ENCODE measurements at places on chromosomes 6 and 20. TPM values are rescaled to one million over a fixed set of nuclear protein-coding genes. Genes with fewer than 3 reads are reported as not detected.

The TMEM217 gene
- not detected for total RNA-seq

The TREML4 gene
- not detected for total RNA-seq

- no peak overlapping the region for H3K4me3 ChIP-seq
- no peaks in the 10 kb centered on the region for H3K36me3 ChIP-seq
- no peaks in the 10 kb centered on the region for H3K27me3 ChIP-seq
These were observed 94.9 kb upstream of the C6orf118 start for GRCh38 chr6:165404296-165404695.

- no peaks in the 10 kb centered on the region for H3K36me3 ChIP-seq
- H3K4me1 ChIP-seq: no peaks in the 10 kb centered on the region
- no peaks in the 10 kb centered on the region for H3K27me3 ChIP-seq
- DNase-seq: no peak
- H3K27ac ChIP-seq: no peak overlapping the region
These were observed 92.9 kb downstream of the RPS12 start for GRCh38 chr6:132907231-132907630.

GRCh38 chr20:50584687-50585086 lies 74.5 kb downstream of the PTPN1 start:
- no peak for DNase-seq
- no peaks in the 10 kb centered on the region for H3K36me3 ChIP-seq
- no peak overlapping the region for H3K27ac ChIP-seq
- H3K4me1 ChIP-seq: no peaks in the 10 kb centered on the region
- no peak overlapping the region for H3K4me3 ChIP-seq

DNA sequence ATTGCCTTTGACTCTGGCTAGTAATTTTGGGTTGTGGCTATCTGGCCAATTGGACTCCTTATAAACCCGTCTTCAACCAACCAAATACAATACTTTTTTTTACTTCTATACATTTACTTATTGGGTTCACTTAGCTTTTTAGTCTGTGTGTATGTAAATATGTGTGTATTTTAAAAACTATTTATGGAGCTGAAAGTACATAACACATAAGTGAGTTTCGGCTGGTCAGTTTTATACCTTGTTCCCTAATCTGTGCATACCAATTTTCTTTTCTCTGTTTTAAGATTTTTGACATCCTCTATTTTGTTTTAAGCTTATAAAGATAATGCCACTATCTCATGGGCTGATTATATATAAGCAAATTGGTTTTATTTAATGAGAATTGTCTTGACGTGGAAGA lies 129.5 kb downstream of the LRRC1 start:
- no peaks in the 10 kb centered on the region for H3K36me3 ChIP-seq
- no peak overlapping the region for H3K4me3 ChIP-seq
- H3K4me1 ChIP-seq: no peaks in the 10 kb centered on the region

DNA sequence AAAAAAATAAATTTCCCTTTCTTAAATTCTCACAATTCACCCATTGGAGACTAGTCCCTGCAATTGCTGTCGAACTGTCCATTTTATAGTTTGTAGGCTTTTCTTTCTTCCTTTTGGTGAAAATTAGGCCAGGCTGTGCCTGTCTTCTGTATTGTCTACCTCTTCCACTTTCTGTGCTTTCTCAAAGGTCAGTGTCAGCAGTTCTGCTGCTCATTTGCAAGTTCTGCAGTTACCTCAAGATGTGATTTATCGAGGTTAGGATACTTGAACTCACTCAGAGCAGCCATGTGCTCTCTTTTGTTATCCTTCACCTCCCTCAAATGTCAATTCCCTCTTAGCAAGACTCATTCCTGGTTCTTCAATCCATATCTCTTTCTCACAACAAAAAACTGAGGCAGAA lies 179.1 kb downstream of the SLC35F1 start:
- no peaks in the 10 kb centered on the region for H3K27me3 ChIP-seq
- no peaks in the 10 kb centered on the region for H3K36me3 ChIP-seq
- no peak overlapping the region for H3K27ac ChIP-seq
- no peak for DNase-seq
- no peak overlapping the region for H3K4me3 ChIP-seq

DNA sequence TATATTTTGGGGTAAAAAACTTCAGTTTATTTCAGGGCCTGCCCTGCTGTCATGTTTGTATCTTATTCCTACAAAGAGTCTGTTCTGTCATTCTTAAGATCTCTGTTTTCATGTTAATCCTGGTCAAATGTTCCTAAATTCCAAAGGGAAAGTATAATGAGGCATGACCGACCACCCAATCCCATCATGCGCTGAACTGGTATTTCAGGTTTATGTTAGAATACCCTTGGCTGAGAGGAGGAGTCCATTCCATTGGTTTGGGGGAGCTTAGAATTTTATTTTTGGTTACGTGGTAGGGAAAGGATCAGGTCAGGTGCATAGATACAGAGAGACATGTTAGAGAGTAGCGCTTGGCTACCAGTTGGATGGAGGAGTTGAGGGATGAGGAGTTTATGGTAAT lies 25.7 kb downstream of the CFAP61 start:
- H3K27me3 ChIP-seq: no peaks in the 10 kb centered on the region
- no peak for DNase-seq
- no peaks in the 10 kb centered on the region for H3K4me1 ChIP-seq
- H3K4me3 ChIP-seq: no peak overlapping the region
